Colonic mucosa (tissue), 4 donors: ENCODE measurements at places on chromosomes 6 and 20. TPM values are rescaled to one million over a fixed set of nuclear protein-coding genes. Genes with fewer than 3 reads are reported as not detected.
A peak's percentile ranks its signal among the peaks of the same experiment; 100 is the strongest.

ROS1 gene
- 1.9 TPM for total RNA-seq

SLC35D3 gene
- 0.32 TPM for total RNA-seq

DNA sequence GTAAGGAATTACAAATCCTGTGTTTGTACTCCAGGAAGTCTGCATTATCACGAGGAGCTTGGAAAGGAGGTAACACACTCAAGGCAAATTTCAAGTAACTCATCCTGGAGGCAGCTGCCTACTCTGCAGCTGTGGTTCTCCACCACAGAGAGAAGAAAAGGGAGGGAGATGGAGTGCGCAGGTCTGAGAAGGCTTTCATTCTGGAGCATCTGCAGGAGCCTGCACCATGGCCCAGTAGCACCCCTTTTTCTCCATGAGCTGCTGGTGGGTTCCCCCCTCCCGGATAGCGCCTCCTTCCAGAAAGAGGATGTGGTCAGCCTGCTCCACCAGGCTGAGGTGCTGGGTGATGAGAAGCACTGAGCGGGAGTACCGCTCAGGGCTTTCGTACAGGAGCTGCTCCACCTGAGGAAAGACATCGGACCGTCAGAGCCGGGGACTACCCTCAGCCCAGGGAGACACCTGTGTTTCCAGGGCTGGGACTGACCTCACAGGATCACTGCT, 1.6 kb upstream of the PSMB8 start:
- peak overlapping the region; percentile 97 for H3K27ac ChIP-seq
- H3K4me3 ChIP-seq = peak overlapping the region; percentile 77
- H3K36me3 ChIP-seq = peaks cover 15% of the 10 kb centered on the region
- H3K27me3 ChIP-seq = no peaks in the 10 kb centered on the region
- DNase-seq = no peak

DNA sequence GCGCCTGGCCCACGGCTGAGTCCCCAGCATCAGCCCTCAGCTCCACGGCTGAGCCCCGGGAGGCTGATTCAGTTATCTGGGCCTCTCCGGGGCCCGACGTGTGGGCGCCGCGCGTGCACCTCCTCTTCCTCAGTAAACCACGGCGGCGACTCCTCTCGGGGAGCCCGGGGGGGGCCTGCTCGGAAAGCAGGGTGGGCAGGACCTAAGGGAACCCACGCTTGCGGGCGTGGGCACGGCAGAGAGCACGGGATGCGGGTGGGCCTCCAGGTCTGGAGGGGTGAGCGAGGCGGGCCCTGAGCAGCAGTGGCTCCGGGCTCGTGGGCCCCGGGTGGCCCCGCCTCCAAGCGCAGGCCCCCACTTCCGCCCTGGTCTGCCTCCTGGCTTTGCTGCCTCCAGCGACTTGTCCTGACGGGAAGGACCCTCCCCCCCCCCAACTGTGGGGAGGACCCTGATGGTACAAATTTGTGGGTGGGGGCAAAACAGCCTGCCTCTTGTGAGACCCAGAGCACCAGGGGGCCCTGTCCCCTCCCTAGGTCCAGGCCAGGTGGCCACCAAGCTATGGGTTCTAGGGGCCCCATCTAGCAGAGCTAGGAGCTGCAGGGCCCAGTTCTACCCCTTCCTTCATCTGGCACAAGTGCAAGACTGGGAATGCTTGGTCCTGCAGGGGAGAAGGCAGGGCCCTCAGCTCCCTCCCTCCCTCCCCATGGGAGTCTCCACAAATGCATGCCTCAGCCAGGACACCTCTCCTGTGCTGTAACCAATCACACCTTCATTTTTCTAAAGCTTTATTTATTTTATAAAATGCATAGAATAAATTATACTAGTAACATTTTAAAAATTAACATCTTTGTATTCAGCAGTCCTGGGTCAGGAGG, 16.9 kb downstream of the UCKL1 start:
- H3K27me3 ChIP-seq = no peaks in the 10 kb centered on the region
- no peaks in the 10 kb centered on the region for H3K4me1 ChIP-seq

DNA sequence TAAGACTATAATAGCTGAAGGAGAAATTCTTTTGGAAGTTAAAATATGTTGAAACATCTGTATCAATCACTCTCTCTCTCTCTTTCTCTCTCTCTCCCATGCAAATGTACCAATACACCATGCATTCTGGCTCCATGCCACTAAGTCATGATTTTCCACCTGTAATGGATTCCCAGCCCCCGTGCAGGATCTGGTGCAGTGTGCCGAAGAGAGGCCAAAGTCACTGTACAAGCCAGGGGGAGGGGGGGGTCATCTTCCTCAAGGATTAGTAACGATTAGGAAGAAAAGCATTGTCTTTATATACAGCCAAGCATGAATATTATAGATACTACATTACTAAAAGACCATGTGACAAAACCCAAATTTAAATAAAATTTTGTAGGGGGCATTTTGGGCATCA, 725.1 kb downstream of the KIF16B start:
- no peaks in the 10 kb centered on the region for H3K36me3 ChIP-seq
- H3K27me3 ChIP-seq = no peaks in the 10 kb centered on the region
- no peaks in the 10 kb centered on the region for H3K4me1 ChIP-seq
- no peak overlapping the region for H3K4me3 ChIP-seq
- DNase-seq = no peak
